ENCODE measurements at places on chromosomes 1 and 21.

DNA sequence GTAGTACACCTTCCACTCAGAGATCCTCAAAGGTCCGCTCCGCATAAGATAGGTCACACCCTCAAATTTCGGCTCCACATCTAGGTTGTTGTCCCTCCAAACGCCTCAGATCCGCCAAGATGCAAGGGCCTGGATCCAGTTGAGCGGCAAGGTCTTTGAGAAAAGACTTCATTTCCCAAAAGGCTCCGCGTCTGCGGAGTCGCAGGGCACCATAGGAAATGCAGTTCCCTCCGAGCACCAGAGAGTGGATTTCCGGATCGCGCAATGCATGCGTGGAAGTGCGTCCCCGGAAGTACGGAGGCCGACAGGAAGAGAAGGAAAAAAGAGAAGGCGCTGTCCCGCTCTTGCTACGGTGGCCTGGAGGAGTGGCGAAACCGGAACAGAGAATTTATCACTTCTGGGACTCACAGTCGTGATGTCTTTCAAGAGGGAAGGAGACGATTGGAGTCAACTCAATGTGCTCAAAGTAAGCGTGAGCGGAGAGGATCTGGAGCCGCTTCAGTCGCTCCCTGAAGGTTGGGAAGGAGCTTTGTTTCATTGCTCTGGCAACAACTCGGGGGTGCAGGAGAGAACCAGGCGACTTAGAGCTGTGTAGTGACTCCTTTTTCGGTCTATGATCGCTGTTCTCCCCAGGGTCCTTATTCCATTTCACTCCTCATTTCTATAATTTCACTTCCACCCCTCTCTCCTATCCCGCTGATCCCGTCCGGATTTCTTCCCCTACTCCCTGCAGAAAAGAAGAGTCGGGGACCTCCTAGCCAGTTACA, at the start of the genes LYSMD1 and SCNM1:
LYSMD1 (minus strand) TSS at position 165 of the 767 bp plus-strand sequence. CDS start 644 bp downstream, outside the sequence.
SCNM1 (plus strand) TSS at position 407 of the 767 bp plus-strand sequence; CDS start at position 416, 9 bp downstream.
- DNase-seq = peak; percentile 98

DNA sequence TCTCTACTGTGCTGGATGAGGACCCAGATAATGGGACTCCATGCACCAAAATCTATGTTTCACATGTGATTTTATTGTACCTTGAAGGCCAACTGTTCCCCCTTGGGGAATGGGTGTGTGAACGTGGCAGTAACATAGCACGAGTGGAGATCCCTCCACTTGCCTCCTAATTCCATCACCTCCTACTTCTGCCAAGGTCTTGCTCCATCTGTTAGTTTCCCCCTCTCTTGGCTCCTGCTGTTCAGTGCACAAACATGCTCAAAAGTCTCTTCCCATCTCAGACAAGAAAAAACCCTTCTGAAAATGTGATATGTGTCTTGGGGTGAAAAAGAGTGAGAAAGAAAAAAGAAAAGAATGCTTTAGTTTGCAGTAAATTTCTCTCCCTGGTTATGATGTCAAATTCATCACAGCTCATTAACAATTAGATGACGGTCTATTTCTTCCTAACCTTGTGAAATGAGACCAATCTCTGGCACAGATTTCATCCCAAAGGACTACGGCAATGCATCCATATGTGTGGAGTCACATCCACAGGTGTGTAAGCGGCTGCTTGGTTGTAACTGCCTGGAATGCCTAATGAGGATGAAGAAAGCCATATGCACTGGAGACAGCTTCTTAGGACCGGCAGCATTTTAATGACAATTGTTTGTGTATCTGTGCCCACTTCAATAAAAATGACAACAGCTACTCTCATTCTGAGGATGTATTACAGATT, 79.3 kb upstream of the DIRAS3 start:
- DNase-seq = no peak

DNA sequence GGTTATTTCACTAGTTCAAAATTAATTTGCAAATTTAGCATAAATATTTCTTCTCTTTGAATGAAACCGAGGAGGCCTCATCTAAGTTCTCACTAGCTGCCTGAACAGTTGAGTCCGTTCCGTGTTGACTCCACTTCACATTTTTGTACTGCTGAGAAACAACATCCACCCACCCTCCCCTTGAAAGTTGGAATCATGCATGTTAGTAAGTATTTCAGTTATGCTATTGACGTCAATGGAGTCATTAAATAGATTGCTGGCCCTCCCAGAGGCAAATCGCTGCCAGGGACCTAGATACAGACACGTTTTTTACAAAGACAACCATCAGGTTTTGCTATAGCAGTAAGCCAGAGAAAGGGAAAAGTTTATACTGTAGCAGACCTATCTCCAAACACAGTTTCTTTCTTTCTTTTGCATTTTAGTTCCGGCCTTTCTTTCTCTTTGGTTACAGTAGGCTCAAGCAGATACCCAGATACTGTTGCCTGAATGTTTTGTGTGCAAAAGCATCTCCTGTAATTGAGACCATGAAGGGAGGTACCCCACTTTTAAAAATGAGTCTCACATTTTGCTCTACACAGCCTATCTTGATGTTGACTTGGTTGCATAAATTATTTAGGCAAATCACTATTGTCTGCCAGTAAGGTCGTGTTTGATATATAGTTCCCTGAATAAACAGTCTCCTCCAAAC, 262.6 kb upstream of the SGIP1 start:
- peak; percentile 58 for DNase-seq

- DNase-seq = no peak
These were observed 4.6 kb downstream of the COL18A1 start for GRCh38 chr21:45409466-45410150.

Data from central memory CD4-positive, alpha-beta T cell (primary cell).